ENCODE measurements at places on chromosomes 5 and 9. TPM values are rescaled to one million over a fixed set of nuclear protein-coding genes. Genes with fewer than 3 reads are reported as not detected.

DNA sequence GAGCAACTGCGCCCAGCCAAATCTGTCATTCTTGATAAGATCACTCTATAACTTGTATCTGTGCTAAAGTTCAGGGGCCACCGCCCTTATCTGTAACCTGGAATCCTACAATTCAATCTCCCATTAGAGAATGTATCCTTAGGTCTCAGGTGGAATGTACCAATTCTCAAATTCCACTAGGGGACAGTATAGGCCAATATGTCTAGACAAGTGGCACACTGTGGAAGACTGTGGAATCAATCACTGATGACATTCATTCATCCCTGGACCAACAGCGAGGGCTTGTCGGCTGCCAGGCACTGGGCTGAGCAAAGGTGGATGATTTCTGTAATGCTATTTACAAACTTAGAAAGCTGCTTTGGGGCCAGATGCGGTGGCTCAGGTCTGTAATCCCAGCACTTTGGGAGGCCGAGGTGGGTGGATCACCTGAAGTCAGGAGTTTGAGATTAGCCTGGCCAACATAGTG, 28.7 kb upstream of the MEGF9 start:
- DNase-seq = no peak

DNA sequence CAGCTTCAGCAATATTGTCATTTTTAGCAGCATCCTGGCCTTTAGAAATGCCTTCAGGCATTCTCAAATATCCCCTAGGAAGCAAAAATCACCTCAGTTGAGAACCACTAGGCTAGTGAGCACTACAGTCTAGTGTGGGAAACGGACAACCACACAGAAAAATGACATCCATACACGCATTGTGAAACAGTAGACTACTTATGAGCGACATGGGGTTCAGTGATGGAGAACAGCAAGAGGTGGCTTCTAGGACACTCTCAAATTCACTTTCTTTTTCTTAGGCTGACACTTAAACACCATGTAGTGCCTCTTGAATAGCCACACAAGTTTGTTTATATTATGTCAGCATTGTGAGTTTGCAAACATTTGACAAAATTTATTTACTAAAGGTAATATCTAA, 203.0 kb downstream of the KDM4C start:
- DNase-seq = no peak

DNA sequence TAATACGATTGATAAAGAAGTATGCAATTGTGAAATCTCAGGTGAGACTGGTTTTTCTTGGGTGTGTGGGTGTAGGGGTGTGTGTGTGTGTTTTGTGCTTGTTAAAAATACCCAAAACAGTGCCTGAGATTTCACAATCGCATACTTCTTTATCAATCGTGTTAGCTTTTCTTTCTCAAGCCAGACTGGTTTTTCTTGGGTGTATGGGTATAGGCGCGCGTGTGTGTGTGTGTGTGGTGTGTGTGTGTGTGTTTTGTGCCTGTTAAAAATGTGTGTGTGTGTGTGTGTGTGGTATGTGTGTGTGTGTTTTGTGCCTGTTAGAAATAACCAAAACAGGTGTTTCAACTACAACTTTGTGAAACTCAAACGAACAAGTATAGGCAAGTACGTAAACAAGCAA, 53.7 kb downstream of the CERT1 start:
- no peak for DNase-seq

CKMT2 gene
- not detected for polyA plus RNA-seq

WDR38 gene
- not detected for polyA plus RNA-seq
